ENCODE measurements at places on chromosomes 7 and 10. TPM values are rescaled to one million over a fixed set of nuclear protein-coding genes. Genes with fewer than 3 reads are reported as not detected.

Gene PLAC9
- not detected for total RNA-seq

Gene ETV1
- total RNA-seq = 2.7 TPM

Gene NHLRC2
- total RNA-seq = 7.5 TPM

Gene SLC18A3
- not detected for total RNA-seq

Gene HYAL4
- total RNA-seq = not detected

Gene OR9A2
- total RNA-seq = not detected

Gene OR9A4
- not detected for total RNA-seq

Gene VAX1
- 0.97 TPM for total RNA-seq

Gene NEUROD6
- not detected for total RNA-seq

Gene LMBR1
- total RNA-seq = 35.4 TPM

Gene COMMD3
- 54.5 TPM for total RNA-seq

Gene NKX2-3
- total RNA-seq = 0.08 TPM

Gene ABCB1
- total RNA-seq = not detected

Gene WEE2
- not detected for total RNA-seq

Gene ZPBP
- not detected for total RNA-seq

Gene NUTM2A
- total RNA-seq = 0.08 TPM

Gene MACC1
- not detected for total RNA-seq

Gene HOXA11
- 0.75 TPM for total RNA-seq

Gene PTF1A
- not detected for total RNA-seq

Gene YAE1
- total RNA-seq = 18.0 TPM

Gene SFMBT2
- total RNA-seq = 9.0 TPM

Gene UNC5B
- 1.5 TPM for total RNA-seq

Gene FBXO24
- 0.24 TPM for total RNA-seq

Gene WNT8B
- total RNA-seq = not detected

Gene SEC23IP
- 43.3 TPM for total RNA-seq

Gene UPK3B
- 17.2 TPM for total RNA-seq

Gene ACTL6B
- not detected for total RNA-seq

Gene UPF2
- total RNA-seq = 14.1 TPM

Gene CALCR
- total RNA-seq = not detected

Gene HABP2
- total RNA-seq = 0.10 TPM

Measured in A549 treated with Mapracorat at 1 μM for 4 hours (cell line).